Stimulated activated CD8-positive, alpha-beta memory T cell treated with anti-CD3 and anti-CD28 coated beads, Interleukin-7, amount 100 ng/mL, for 48 hours (primary cell): ENCODE measurements at places on chromosomes 4 and X.

DNA sequence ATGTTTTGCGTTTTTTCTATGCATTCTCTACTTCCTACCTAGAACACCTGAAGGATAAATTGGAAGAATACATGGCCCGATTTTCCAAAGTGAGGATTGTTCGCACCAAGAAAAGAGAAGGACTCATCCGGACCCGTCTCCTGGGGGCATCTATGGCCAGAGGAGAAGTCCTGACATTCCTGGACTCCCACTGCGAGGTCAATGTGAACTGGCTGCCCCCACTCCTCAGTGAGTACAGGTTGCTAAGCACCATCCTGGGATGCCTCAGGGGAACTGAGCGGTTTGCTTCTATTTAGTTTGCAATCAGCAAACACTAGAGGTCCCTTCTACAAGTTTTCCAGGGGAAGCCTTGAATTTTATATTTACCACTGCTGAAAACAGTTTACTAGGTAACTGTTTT, 359.3 kb upstream of the GALNT7 start:
- no peak for DNase-seq

DNA sequence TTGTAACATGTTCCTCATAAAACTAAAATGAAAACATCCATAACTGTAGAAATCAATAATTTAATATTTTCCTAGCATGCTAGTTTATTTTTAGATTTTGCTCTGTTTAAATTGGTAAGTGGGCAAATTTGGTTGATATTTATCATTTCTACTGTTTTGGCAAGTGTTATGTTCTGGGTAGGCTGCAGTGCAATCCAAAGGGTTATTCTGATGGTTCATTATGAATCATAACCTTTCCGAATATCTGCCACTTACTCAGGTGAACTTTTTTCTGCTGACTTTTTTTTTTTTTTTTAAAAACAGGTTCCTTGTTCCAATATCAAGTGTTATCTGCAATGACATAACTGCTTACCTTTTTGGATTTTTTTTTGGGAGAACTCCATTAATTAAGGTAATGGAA, 52.0 kb downstream of the CDS1 start:
- DNase-seq = no peak

GRCh38 chr4:132827522-132827921, 321.6 kb upstream of the PCDH10 start:
- DNase-seq = no peak

DNA sequence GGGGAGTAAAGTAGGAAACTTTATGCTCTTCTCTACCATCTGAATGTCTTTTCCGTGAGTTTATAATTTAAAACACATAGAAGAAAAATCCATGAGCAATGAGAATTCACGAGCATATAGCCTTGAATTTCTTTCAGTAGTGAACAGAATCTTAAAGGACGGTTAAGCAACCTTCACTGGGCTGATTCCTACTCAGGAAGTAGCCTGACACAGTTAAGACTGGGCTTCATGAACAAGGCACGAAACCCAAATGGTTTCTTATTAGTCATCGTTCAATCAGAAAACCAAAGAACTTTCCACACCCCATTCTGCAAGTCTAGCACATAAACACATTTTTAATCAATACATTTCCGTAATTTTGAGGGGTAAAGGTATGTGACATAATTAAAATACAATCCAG, 95.8 kb downstream of the SH3KBP1 start:
- DNase-seq = no peak

- DNase-seq = no peak
Measured at GRCh38 chr4:36772154-36772516, 472.4 kb upstream of the NWD2 start.

GRCh38 chr4:126779001-126779400, 853.8 kb upstream of the INTU start:
- no peak for DNase-seq

DNA sequence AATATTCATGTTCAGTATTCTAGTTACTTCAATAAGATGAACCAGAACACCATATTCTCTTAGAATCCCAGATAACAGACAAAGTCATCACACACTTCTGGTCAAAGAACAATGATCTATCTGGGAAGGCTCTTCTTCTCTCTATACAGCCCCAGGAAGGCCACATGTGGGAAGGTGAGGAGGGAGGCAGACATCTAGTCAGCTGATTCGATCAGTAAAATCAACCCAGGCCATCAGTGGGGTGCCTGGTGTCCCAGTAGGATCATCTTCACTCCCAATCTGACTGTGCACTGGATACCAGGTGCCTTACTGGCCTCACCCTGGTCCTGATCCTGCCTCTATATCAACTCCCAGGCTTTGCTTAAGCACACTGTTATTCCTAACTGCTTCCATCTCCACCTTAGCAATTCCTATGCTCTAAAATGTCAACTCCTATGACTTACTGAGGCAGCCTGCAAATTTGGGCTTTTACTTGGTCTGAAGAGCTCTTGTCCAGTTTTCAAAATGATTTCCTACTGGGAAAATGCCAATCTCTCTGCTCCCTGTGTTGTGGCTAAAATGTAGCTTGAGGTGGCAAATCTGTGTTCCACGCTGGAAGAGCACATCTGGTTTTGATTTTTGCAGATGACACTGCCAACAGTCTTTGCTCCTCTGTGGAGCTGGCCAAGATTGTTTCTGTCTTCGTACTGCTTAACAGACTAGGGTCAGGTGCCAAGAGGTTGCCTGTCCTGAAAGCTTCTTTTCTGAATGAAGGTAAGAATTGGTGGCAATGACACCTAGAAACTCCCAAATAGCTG, 128.7 kb downstream of the MGST2 start:
- DNase-seq = no peak

GRCh38 chrX:86329174-86329573, 180.9 kb downstream of the DACH2 start:
- no peak for DNase-seq

DNA sequence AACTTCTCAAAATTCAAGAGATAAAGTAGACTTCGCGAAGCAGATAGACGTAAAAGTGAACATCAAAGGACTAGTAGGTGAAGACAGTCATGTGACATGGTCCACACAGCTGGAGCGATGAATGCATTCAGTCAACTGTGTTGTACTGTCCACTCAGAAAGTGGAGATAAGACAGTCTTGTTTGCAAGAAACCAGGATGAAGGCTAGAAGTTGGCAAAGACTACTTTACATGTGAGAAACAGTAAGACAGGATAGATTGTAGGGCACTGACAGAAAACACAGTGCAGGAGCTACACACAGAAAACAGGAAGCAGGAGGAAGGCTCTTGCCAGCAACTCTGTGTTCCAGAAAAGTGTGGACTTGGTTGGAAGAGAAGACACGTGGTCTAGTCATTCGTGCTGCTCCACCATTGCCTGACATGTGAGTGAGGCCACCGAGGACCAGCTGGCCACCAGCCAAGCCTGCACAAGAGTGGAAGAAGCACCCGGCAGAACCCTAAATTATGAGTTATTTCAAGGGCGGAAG, 78.9 kb downstream of the FAT1 start:
- no peak for DNase-seq

- no peak for DNase-seq
Measured at GRCh38 chr4:84730375-84730774, 147.4 kb downstream of the CDS1 start.

- DNase-seq = no peak
Measured at GRCh38 chr4:90840828-90841227, 713.6 kb downstream of the CCSER1 start.

- no peak for DNase-seq
Measured at GRCh38 chr4:47442980-47443379, 20.5 kb downstream of the COMMD8 start.

- DNase-seq = no peak
Measured at GRCh38 chr4:99998062-99998867, 48.2 kb upstream of the H2AZ1 start.
